ENCODE measurements at places on chromosomes 2 and 18. TPM values are rescaled to one million over a fixed set of nuclear protein-coding genes. Genes with fewer than 3 reads are reported as not detected.

The AMER3 gene
- 0.21 TPM for total RNA-seq

The MYO5B gene
- 0.34 TPM for total RNA-seq

The GLI2 gene
- 23.6 TPM for total RNA-seq

The QPCT gene
- total RNA-seq: 4.4 TPM

The KLHL14 gene
- total RNA-seq: 3.1 TPM

DNA sequence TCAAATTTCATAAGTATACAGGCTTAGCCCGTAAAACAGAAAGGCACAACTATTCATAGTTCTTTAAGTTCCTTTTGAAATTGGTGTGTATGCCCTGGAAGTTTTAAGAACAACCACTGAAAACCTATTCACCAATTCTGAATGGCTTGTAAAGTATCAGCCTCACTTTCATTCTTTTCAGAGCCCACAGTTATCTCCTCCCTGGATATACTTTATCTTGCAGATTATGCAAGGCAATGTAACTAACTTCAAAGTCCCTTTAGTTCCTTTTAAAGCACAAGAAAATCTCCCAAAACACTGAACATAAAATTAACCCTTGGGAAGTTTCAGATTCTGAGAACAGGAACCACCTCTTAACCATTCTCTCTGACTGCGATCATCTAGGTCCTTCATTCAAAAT lies 1.1 kb downstream of the STRN start:
- peak overlapping the region; percentile 100 for H3K4me3 ChIP-seq
- no peak for DNase-seq
- H3K4me1 ChIP-seq: no peaks in the 10 kb centered on the region
- no peak overlapping the region for H3K27ac ChIP-seq
- H3K36me3 ChIP-seq: no peaks in the 10 kb centered on the region
- no peaks in the 10 kb centered on the region for H3K27me3 ChIP-seq

DNA sequence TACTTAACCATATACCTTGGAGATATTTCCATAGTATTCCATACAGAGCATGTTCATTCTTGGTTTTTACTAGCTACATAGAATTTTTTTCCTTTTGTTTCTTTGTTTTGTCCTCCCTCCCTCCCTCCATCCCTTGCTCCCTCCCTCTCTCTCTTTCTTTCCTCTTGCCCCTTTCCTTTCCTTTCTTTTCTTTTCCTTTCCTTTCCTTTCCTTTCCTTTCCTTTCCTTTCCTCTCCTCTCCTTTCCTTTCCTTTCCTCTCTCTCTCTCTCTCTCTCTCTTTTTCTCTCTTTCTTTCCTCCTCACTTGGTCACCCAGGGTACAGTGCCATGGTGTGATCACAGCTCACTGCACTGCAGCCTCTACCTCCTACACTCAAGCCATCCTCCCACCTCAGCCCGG lies 28.3 kb downstream of the RPL37A start:
- DNase-seq: no peak
- H3K27me3 ChIP-seq: no peaks in the 10 kb centered on the region
- no peak overlapping the region for H3K4me3 ChIP-seq
- no peaks in the 10 kb centered on the region for H3K4me1 ChIP-seq
- H3K27ac ChIP-seq: no peak overlapping the region

DNA sequence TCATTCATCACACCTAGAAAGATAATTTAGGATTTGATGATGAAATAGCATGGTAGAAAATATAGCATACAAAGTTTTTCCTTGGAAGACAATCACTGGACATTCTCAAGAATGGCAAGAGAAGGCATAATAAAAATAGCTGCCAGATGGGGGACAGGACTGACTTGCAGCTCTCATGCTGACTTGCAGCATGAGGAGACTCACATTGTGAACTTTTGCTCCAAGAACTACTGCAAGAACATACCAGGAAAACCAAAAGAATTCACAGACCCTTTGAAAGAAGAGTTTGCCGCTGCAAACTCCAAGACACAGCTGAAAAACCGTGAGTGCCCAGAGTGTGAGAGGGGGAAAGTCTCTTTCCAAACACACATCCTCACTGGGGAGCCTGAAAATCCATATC lies 47.0 kb downstream of the CRYGD start:
- H3K4me1 ChIP-seq: no peaks in the 10 kb centered on the region
- no peak for DNase-seq
- H3K27me3 ChIP-seq: no peaks in the 10 kb centered on the region
- no peaks in the 10 kb centered on the region for H3K36me3 ChIP-seq
- no peak overlapping the region for H3K27ac ChIP-seq
- no peak overlapping the region for H3K4me3 ChIP-seq

DNA sequence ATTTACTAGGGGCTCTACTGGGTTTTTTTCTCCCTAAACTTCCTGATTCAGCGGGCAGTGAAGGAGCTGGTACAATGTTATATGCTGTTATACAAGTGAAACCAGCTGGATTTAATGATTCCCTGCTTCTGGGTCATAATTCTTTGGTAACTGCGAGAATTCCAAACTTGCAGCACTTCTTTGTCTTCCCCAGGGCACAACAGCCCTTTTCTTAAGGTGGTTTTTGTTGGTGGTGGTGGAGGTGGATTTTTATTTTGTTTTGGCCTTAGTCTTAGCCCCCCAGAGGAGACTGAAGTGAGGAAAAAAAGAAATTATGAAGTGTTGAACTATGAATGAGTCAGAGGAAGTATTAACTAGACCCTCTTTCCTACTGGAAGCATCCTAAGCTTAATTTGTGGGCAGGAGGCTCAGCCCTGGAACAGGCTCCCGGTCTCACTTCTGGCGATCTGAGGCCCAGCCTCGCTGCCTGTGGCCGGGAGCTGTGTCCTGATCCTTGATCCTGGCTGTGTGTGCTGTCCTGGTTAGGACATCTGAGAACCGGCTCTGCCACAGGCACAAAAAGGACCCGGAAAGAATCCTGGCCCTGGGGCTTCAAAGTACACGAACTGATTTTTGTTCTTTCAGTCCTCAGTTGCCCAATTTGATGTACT lies 141.9 kb downstream of the LYPD6B start:
- H3K36me3 ChIP-seq: no peaks in the 10 kb centered on the region
- H3K4me1 ChIP-seq: no peaks in the 10 kb centered on the region
- H3K27ac ChIP-seq: no peak overlapping the region
- no peak for DNase-seq
- no peaks in the 10 kb centered on the region for H3K27me3 ChIP-seq

DNA sequence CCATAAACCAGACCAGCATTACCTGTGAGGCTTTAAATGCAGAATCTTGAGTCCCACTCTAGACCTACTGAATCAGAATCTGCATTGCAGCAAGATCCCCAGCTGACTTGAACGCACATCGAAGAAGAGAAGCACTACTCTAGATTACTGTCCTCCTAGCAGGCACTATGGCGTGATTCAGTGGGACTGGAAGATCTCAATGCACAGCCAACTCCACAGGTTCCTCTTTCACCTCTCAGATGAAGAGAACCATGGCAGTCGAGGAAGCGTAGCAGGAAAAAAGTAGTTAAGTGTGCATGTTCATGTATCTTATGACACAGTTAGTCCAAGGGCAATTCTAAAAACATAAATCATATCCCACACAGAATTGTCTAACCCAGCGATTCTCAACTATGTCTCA lies 97.4 kb downstream of the STK39 start:
- H3K4me3 ChIP-seq: no peak overlapping the region
- no peaks in the 10 kb centered on the region for H3K4me1 ChIP-seq
- H3K27ac ChIP-seq: no peak overlapping the region
- no peak for DNase-seq

- H3K4me1 ChIP-seq: no peaks in the 10 kb centered on the region
- H3K36me3 ChIP-seq: no peaks in the 10 kb centered on the region
- no peak overlapping the region for H3K27ac ChIP-seq
- H3K27me3 ChIP-seq: no peaks in the 10 kb centered on the region
- H3K4me3 ChIP-seq: no peak overlapping the region
Measured at GRCh38 chr2:187842978-187843847, 289.0 kb upstream of the TFPI start.

GRCh38 chr2:215441560-215442400 lies 5.9 kb upstream of the FN1 start:
- H3K27me3 ChIP-seq: no peaks in the 10 kb centered on the region
- no peak overlapping the region for H3K4me3 ChIP-seq
- no peak overlapping the region for H3K27ac ChIP-seq
- no peak for DNase-seq
- H3K4me1 ChIP-seq: no peaks in the 10 kb centered on the region
- no peaks in the 10 kb centered on the region for H3K36me3 ChIP-seq

DNA sequence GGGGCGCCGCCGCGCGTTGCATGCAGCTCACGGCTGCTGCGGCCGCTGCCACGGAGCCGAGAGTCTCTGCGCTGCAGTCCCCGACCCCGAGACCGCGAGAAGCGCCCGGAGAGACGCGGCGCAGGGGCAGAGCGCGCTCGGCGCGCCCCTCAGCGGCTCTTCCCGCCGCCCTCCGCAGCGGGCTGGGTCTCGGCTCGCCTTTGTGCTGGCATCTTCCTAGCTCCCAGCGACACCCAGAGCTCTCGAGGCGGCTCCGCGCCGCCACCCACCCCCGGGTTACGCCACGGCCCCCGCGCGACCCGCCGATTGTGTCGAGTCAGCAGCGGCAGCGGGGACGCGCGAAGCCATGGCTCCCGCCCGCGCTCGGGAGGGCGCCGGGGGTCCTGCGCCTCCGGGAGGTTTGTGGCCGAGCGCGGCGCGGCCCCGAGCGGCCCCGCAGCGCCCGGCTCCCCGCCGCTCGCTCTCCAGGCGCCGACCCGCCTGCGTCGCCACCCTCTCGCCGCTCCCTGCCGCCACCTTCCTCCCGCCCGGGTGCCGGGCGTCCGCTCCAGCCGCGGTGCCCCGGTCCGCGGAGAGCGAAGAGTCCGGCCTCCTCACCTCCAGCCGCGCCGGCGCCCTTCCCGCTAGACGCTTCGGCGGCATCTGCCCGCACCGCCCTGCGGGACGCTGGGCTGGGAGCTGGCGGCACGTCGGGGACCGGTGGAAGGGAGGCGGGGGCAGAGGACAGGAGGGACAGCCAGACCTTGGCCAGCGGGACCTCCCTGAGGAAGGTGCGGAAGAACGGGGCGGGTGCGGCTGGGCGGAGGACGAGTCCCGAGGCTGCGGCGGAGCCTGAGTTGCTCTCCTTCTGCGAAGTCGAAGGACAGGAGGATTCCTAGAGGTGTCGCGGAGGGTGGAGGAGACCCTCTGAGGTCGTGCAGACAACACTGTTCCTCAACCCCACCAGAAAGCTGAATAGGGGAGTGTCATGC lies 46.3 kb upstream of the CCDC150 start:
- DNase-seq: no peak
- no peaks in the 10 kb centered on the region for H3K36me3 ChIP-seq
- H3K4me3 ChIP-seq: peak within 1 kb of the TSS; percentile 5
- H3K27ac ChIP-seq: no peak within 1 kb of the TSS

DNA sequence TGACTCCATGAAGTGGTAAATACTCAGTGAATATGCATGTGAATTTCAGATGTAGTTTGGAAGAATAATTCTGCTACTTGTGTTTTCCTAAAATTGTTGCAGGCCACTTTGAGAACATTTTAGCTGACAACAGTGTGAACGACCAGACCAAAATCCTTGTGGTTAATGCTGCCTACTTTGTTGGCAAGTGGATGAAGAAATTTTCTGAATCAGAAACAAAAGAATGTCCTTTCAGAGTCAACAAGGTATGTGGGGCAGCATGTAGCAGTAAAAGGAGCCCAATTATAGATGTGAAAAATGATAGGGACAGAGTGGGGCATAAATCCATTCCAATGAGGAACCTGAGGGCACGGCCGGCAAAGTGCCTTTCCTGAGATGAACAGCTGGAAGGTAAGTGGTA lies 16.1 kb downstream of the SERPINB5 start:
- no peaks in the 10 kb centered on the region for H3K27me3 ChIP-seq
- no peak for DNase-seq
- peaks cover 3% of the 10 kb centered on the region for H3K4me1 ChIP-seq
- no peak overlapping the region for H3K27ac ChIP-seq
- H3K4me3 ChIP-seq: no peak overlapping the region
- H3K36me3 ChIP-seq: no peaks in the 10 kb centered on the region

GRCh38 chr18:46291149-46291548 lies 187.0 kb downstream of the HAUS1 start:
- no peak overlapping the region for H3K27ac ChIP-seq
- DNase-seq: no peak
- H3K4me1 ChIP-seq: no peaks in the 10 kb centered on the region
- H3K27me3 ChIP-seq: no peaks in the 10 kb centered on the region
- no peak overlapping the region for H3K4me3 ChIP-seq

DNA sequence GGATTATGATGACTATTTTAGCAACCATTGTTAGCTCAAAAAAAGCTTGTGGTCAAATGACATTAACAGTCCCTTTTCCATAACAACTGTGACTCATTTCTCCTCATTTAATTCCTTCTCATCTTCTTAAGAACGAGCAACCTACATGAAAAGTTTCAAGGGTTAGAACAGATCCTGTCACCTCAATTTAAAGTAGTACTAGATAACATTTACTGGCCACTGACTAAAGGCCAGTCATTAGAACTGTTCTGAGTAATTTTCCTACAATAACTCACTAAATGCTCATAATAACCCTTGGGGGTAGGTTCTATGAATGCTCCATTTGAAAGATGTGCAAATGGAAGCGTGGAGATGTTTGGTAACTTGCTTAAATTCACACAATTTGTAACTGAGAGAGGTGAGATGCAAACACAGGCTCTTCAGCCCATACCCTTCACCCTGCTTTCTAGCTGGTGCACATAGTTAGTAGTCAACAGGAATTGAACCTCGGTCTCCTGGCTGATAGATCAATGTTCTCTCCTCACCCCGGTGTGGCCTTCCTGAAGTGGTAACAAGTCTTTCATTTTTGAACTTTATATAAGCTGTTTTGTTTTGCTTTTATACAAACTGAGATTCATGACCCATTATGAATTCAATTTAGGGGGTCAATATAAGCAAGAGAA lies 212.5 kb downstream of the SETBP1 start:
- no peak overlapping the region for H3K4me3 ChIP-seq
- no peak for DNase-seq
- H3K27ac ChIP-seq: no peak overlapping the region
- no peaks in the 10 kb centered on the region for H3K27me3 ChIP-seq
- no peaks in the 10 kb centered on the region for H3K4me1 ChIP-seq
- no peaks in the 10 kb centered on the region for H3K36me3 ChIP-seq

DNA sequence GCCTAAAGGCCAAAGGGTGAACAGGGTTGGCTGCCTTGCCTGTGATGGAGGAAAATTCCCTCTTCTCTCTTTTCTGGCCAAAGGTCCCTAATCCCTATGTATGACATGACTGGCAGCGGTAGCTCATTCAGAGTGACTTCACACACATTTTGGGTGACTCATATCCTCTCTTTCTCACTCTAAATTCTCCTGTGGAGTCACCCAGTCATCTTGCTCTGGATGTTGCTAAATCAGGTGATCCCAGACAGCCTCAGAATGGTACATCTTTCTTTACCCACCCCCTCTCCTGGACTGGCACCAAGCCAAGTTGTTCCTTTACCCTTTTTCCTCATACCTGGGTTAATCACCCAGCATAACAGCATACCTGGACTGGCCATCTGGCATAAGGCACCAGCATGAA lies 77.2 kb downstream of the NEURL3 start:
- no peaks in the 10 kb centered on the region for H3K36me3 ChIP-seq
- H3K27ac ChIP-seq: no peak overlapping the region
- DNase-seq: no peak
- no peaks in the 10 kb centered on the region for H3K27me3 ChIP-seq

GRCh38 chr2:9055471-9055870 lies 52.0 kb upstream of the MBOAT2 start:
- no peak overlapping the region for H3K27ac ChIP-seq
- H3K36me3 ChIP-seq: no peaks in the 10 kb centered on the region
- no peaks in the 10 kb centered on the region for H3K27me3 ChIP-seq
- DNase-seq: no peak
